CD4-positive, alpha-beta T cell treated with Interleukin-6 at 100 ng/mL for 8 hours (primary cell): ENCODE measurements at places on chromosomes 4 and X.

- DNase-seq = no peak
Measured at GRCh38 chr4:152860046-152860445, 76.1 kb upstream of the FHDC1 start.

DNA sequence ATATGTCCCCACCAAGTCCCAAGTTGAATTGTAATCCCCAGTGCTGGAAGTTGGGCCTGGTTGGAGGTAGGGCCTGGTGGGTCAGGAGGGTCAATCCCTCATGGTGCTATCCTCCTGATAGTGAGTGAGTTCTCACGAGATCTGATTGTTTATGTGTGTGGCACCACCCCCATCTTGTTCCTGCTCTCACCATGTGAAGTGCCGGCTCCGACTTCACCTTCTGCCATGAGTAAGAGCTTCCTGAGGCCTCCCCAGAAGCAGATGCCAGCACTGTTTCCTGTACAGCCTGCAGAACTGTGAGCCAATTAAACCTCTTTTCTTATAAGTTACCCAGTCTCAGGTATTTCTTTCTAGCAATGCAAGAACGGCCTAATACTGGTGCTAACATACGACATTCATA lies 22.7 kb upstream of the TMEM33 start:
- no peak for DNase-seq

- no peak for DNase-seq
Measured at GRCh38 chrX:45735571-45735970, 534.9 kb upstream of the DIPK2B start.

GRCh38 chr4:89438102-89438831 lies 130.7 kb upstream of the GPRIN3 start:
- peak; percentile 54 for DNase-seq

- DNase-seq = no peak
Measured at GRCh38 chr4:71006203-71006907, 12.9 kb downstream of the DCK start.

DNA sequence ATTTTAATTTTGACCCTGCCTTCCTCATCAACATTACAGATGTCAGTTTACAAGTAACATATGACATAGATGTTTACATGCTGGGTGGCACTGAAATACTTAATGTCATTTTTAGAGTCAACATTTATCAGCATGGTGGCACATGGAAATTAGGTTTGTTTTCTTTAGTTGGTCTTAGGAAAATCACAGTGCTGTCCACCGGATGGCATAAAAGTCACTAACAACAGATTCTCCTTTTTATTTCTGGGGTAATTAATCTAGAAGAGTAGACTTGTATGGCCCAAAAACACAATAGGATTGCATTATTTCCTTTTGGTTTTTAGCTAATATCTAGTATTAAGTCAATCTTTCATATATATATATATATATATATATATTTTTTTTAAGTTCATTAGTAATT lies 88.6 kb upstream of the HHIP start:
- no peak for DNase-seq

DNA sequence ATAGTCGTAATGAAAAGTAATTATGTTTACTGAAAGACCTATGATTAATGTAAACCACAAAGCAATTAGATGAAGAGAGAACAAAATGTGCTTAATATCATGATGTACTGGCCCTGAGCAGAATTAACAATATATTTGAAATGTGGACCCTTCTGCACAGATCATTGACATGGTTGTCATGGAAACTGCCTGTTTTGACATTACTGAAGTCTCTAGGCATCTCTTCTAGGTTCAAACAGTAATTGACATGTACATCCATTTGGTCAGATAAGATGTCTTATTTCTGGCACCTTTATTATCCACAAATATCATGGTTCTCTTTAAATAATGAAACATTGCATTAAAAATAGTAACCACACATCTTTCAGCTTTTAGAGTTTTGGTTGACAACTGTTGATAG lies 251.7 kb upstream of the GNPDA2 start:
- DNase-seq = no peak

DNA sequence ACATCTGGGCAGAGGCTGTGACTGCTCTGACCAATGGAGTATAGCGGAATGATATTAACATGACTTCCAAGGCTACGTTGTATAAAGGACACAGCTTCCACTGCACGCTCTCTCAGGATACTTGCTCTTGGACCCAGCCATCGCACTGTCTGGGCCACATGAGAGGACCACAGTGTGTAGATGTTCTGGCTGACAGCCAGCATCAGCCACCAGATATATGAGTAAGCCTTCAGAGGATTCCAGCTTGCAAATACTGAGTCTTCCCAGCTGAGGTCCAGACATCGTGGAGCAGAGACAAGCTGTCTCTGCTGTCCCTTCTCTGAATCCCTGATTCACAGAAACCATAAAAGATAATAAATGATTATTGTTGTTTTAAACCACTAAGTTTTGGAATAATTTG lies 146.8 kb upstream of the USP9X start:
- DNase-seq = no peak
